ENCODE measurements at places on chromosomes 6 and 20.

- DNase-seq, result no peak
Measured at GRCh38 chr6:83958241-83958685, 75.3 kb upstream of the MRAP2 start.

GRCh38 chr20:50129662-50130355, 16.9 kb upstream of the UBE2V1 start:
- no peak for DNase-seq

GRCh38 chr6:125612345-125612846, 137.0 kb upstream of the HEY2 start:
- no peak for DNase-seq

GRCh38 chr6:110828396-110828795, 13.1 kb upstream of the CDK19 start:
- no peak for DNase-seq

GRCh38 chr6:128479048-128479666, 41.2 kb downstream of the PTPRK start:
- DNase-seq, result no peak

DNA sequence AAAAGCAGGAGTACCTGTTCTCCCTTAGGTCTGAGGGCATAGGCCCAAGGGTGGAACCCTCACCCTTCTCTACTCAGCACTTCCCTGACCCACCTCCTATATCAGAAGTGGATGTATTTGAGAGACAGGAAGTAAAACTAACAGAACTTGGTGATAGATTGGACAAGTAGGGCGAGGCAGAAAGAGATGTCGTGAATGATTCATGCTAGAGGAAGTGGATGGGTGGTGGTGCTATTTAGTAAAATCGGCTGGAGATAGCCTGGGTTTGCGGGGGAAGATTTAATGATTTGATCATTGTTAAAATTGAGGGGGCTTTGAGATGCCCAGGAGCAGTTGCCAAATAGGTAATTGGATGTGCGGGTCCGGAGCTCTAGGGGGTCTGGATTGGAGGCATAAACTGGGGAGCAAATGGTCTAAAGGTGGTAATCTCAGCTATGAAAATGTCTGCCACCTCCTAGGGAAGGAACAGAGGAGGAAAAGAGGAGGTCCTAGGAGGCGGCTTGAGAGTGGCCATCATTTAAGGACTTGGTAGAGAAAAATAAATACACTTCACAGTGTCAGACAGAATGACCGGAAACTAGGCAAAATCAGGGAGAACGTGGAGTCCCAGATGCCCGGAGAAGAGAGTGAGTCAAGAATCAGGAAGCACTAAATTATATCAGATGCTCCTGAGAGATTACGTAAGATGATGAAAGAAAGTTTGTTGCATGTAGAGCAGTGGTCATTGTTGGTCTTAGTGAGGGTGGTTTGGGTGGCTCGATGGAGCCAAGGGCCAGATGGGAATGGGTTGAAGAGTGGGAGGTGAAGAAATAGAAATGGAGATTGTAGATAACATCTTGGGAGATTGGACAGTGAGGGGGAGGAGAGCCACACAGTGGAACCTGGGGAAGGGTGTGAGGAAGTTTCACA, 142.0 kb downstream of the CEP57L1 start:
- no peak for DNase-seq

- DNase-seq, result no peak
Measured at GRCh38 chr6:29726571-29727194, 3.4 kb downstream of the HLA-F start.

- DNase-seq, result no peak
Measured at GRCh38 chr20:46764068-46764467, 54.6 kb downstream of the SLC2A10 start.

GRCh38 chr6:5174756-5175549, 85.8 kb downstream of the LYRM4 start:
- DNase-seq, result no peak

GRCh38 chr6:132130626-132131298, 179.6 kb upstream of the CCN2 start:
- no peak for DNase-seq
